ENCODE measurements at places on chromosomes 12 and 14.

GRCh38 chr12:93440043-93440835 lies 1.5 kb downstream of the UBE2N start:
- DNase-seq, result no peak

DNA sequence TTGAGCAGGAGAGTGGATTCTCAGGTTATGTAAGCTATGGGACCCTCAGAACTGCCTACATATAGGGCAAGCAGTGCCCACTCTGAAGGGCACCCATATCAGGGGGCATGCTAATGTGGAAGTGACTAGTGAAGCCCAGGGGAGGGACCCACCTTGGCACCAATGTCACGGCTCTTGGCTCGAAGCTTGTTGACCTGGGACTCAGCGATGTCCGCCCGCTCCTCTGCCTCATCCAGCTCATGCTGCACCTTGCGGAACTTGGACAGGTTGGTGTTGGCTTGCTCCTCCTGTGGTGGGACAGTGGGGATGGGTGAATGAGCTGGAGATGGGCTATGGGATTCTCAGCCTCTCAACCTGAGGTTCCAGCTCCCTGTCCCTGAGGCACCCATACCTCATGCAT lies 5.4 kb downstream of the CMTM5 start:
- DNase-seq, result no peak

DNA sequence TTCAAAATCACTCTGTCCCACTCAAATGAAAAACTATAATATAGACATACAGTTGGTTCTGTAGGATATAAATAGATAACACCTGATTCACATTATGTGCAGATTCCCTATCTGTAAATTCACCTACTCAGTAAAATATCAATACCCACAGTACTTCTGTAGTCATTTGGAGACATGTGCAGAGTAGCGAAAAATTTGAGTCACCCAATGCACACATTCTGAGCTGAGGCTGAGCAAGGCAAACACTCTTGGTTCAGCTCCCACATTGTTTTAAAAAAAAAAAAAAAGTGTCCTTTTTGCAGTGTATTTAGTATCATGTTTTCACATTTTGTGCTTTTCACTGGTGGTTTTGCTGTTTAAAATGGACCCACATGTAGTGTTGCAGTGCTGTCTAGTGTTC lies 27.3 kb upstream of the BBS10 start:
- DNase-seq, result no peak

GRCh38 chr12:116050275-116050674 lies 227.2 kb downstream of the MED13L start:
- no peak for DNase-seq

- DNase-seq, result no peak
These were observed 2.2 kb upstream of the KRT80 start for GRCh38 chr12:52193991-52194390.

DNA sequence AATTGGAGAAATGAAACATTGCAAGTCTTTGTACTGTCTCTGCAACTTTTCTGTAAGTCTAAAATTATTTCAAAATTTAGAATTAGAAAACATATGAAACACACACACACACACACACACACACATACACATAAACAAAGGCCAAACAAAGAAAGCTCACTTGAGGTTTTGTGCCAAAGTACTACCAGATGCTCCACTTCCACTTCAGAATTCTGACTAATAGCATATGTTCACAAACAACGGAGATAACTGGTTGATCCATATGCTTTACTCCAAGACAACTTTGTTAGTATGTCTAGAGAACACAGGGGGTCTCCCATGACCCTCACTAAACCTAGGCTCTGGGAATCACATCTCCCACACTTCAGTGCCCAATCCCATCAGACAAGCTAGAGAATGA lies 133.8 kb upstream of the CLEC14A start:
- no peak for DNase-seq

DNA sequence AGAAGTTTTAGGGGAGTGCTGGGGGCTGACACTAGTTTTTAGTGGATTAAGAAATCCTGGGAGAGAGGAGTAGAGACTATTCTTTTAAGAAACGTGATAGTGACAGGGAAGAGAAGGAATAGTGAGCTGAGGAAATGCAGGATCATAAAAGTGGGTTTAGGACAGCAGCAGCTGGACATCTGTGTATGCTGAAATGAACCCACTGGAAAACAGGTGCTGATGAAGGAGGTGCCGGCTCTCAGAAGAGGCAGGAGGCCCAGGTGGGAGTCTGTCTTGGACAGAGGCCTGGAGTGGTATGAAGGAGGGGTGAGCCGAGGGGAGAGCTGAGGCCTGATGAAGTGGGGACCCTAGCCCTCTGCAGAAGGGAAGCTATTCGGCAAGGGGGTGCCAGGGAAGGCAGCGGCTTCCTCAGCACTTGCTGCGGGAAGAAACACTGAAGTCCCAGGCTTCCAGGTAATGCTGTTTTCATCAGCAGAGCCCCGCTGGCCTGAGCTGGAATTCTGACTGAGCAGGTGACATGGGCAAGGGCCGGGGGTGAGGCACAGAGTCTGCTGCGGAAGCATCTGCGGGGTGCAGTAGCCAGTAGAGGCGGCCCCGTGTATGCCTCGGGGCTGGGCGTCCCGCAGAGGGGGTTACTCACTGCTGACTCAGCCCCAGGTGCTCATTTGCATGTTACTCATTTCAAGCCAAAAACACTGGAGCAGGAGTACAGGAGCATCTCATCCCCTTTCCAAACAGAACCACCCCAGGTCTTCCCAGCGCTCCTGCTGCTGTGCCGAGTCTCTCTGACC lies 89.7 kb downstream of the TMCC3 start:
- no peak for DNase-seq

GRCh38 chr12:46547421-46548354 lies 175.1 kb upstream of the SLC38A2 start:
- DNase-seq, result no peak

- DNase-seq, result no peak
These were observed 6.0 kb upstream of the CHD4 start for GRCh38 chr12:6613015-6613775.

- DNase-seq, result no peak
These were observed 30.6 kb upstream of the OSBPL8 start for GRCh38 chr12:76590131-76590530.

DNA sequence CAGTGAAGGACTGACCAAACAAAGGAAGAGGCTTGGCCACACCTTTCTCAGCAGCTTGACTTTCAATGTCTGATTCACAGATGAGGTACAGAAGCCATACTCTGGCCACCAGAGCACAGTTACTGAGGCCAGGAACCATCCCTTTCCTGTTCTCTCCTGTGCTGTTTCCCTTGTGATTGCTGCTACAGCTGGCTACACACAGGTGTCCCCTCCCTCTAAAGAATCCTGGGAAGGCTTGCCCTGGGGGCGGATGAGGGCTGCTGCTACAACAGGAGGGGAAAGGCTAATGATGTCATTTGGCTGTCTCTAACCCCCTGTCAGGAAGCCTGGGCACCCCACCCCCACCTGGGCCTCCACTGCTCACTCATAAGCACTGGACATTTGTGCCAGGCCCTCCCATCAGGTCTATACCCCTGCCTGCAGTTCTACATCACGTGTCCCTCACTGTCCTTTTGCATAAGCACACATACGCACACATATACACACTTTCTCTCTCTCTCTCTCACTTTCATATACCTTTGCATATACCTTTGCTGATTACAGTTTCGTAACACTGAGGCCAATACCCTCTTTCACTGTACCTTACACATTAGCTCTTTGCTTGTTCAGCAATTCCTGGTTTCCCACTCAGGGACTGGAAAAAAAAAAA lies 41.4 kb downstream of the PRPF40B start:
- no peak for DNase-seq

- DNase-seq, result no peak
These were observed 1.2 kb downstream of the DTX3 start for GRCh38 chr12:57605811-57606311.

DNA sequence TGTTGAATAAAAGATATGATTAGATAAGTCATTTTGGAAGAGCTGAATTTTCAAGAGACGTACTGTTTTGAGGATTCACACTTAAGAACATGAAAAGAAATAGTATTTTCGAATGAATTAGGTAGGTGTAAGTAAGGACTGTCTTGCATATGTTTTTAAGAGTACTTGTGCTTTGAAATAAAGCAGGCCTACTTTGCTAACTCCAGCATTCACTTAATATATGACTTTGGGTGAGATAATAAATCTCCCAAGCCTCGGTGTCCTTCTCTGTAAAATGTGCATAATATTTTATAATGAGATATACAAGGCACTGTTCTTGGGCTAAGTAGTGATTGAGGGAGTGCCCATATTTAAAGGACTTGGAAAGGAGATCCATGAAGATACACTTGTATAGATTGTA lies 54.6 kb downstream of the WASHC4 start:
- DNase-seq, result no peak

GRCh38 chr12:66090157-66090556 lies 40.4 kb downstream of the LLPH start:
- no peak for DNase-seq

DNA sequence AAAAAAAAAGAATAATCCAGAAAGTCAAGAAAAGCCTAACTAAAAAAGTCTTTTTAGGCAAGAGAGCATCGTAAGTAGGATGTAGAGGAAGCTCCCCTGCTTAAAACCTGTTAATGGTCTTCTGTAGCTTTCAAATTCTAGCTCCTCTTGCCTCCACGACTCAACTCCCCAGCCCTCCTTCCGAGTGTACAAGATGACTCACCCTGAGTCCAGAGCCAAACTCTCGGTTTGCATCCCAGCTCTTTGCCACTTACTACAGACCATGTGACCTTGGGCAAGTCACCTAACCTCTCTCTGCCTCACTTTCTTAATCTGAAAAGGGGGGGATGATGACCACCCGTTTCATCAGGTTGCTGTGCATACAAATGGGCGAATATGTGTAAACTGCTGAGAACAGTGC lies 460.4 kb downstream of the DPF3 start:
- no peak for DNase-seq

DNA sequence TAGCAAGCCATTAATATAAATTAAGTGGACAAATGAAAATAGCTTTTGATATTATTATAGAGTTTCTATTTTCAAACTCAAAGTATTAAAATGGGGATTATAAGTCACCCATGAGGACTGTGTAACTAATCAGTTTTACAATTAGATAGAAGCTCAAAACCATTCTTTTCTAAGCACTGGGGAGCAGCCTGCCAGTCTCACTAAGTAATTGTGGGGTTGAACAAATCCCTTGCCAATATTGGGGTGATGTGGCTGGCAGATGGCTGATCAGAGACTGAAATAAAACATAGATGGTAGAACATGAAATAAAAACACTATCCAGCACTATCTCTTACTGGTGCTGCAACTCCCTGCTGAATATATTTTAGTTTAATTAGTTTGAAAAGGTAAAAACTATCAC lies 353.2 kb downstream of the FLRT2 start:
- DNase-seq, result no peak

GRCh38 chr14:68994056-68994455 lies 15.0 kb upstream of the ACTN1 start:
- DNase-seq, result no peak

GRCh38 chr12:58434726-58435125 lies 485.6 kb downstream of the LRIG3 start:
- no peak for DNase-seq

DNA sequence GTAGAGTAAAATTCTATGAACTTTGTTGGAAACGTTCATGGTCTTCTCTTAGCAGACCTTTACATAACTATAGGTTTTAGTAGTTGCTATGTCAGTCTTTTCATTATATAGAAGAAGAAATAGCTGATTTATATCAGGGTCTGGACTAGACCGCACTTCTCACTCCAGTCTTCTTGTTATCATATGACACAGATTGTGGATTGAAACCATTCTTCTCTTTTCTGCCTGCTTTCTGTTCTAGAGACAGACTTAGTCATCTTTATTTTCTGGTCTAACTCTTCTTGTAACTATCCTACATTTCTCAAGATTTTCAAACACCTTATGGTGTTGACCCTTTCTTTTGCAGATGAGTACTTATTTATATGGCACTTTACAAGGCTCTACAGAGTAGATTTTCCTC lies 55.7 kb downstream of the PCNX1 start:
- DNase-seq, result no peak

GRCh38 chr12:29088611-29089219 lies 60.4 kb upstream of the FAR2 start:
- peak; percentile 12 for DNase-seq

- no peak for DNase-seq
These were observed 1.1 kb downstream of the CKB start for GRCh38 chr14:103521438-103521950.

DNA sequence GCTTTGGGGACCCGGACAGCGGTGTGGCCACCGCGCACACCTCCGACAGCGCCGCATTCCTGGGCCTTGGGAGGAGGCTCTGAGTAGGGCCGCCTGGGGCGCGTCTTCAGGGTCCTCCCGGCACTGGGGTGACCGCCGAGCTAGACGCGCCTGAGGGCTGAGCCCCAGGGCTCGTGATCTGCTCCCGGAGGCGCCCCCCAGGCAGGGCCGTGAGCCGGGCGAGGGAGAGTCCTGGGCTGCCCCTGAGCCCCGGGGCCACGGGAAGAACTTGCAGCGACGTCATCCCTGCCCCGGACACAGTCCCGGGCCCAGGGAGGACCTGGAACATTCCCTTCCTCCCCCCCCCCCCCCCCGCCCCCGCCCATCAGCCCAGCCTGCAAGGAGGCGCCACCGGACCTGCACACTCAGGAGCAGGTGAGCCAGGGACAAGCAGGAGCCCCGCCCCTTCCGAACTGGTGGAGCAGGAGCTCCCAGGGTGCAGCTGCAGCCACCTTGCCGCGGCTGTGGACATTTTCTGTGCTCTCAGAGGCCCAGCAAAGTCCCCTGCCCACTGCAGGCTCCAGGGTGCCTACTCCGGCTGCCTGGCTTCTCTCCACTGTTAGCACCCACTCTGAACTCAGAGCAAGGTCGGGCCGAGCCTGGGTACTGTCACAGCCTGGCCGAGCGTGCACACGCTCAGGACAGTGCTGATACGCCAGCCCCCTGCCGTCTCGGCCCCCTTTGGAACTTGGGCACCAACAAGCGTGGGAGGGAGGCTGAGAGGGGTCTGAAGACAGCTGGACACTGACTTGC lies 50.7 kb downstream of the A2M start:
- peak; percentile 47 for DNase-seq

GRCh38 chr14:94934276-94934810 lies 164.4 kb upstream of the GSC start:
- no peak for DNase-seq

- no peak for DNase-seq
These were observed 32.1 kb downstream of the BAZ1A start for GRCh38 chr14:34843011-34843554.

DNA sequence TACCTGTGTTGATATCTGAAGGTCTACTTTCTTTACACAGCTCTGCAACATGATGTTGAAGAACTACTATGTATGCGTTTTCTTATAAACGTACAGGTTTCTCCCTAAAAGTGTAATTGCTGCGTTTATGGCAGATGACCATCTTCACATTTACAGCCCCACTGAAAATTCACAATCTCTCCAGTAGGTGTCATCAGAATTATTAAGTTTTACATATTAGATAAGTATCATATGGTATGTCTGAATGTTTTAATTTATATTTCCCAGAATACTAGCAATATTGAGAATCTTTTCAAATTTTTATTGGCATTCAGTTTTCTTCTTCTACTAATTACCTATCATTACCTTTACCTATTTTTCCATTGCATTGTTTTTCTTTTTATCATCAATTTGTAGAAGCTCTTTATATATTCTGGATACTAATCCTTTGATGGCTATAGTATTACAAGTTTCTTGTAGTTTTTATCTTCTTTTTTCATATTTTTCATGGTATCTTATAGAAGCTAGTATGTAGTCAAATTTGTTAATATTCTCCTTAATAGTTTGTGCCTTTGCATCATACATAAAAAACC lies 123.5 kb downstream of the CAPZA3 start:
- no peak for DNase-seq

Measured in HEK293T (cell line).